ENCODE measurements at places on chromosomes 7 and 10.

GRCh38 chr7:26393818-26394217, 102.2 kb downstream of the SNX10 start:
- DNase-seq = no peak

GRCh38 chr7:128869138-128869943, 6.7 kb downstream of the ATP6V1F start:
- no peak for DNase-seq

- no peak for DNase-seq
Observed at GRCh38 chr7:137953043-137953664, 48.7 kb downstream of the CREB3L2 start.

DNA sequence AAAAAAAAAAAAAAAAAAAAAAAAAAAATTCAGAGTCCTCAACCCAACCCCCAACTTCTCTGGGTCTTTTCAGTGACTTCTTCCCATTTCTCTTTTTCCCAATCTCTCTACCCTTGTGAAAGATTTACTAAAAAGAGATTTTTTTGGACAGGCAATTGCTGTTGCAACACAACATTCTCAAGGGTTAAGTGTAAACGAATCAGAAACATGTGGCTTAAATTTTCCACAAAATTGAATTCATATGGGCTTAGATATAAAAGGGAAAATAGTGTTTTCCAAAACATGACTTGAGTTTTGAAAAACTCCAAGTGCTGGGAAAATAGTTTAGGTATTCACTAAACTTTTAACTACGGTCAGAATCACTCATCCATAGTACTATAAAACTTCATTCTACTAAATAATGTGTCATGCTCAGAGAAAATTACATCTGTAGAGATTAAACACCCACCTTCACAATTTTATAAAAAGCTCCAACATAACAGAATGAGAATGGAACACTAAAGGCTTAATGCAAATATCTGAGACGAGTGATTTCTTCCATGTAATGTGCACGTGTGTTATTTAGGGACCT, 643.1 kb downstream of the PARD3 start:
- peak; percentile 73 for DNase-seq

DNA sequence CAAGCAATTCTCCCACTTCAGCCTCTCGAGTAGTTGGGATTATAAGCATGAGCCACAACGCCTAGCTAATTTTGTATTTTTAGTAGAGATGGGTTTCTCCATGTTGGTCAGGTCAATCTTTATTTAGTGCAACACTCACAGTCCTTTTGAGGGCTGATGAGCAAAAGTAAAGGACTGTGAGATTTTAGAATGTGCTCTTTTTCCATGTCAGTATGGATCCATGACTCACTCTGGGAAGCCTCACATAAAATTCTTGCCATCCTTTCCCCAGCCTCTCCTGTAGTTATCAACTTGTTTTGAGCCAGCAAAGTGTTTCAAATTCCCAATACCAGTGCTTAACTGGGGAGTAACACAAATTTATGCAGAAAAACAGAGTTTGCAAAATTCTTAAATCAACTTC, 135.8 kb upstream of the CXCL12 start:
- no peak for DNase-seq

DNA sequence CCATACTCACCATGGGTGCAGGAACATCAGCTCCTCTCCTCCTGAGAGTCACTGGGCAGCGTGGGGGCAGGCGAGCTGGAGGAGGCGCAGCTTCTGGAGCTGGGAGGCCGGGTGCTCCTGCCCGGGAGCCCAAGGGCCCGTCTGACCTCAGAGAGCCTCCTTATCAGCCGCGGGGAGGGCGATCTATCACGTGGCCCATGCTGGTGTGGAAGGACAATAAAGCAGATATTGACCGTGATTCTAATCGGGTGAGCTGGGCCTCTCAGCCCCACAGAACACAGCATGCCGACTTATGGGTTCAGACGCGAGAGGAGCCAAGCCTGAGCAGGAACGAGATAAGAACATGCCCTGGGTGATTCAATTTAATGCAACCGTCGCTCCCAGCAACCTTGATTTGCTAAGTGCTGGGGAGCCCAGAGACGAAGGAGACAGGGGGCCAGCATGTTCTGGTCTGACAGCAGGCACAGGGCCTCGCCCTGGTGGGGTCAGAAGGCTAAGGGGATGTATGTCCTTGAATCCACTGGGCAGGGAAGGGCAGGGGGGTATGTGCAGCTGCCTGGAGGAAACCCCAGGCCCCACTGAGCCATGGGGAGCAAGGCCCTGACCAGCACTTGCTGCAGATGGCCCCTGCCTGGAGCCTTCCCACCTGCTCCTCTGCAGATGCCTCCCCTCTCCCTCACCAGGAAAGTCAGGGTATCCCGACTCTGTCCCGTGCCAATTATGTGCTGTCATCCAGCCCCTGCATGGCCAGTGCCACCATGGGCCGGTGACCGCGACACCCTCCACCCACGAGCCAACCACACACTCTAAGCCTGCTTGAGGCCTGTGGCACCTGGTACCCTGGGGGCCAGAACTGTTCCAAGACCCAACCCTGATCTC, 95.3 kb upstream of the RET start:
- no peak for DNase-seq

Data from AG09319 (cell line).